ENCODE measurements at places on chromosomes 5 and 9.
A peak's percentile ranks its signal among the peaks of the same experiment; 100 is the strongest.

- no peak for DNase-seq
Measured at GRCh38 chr5:112794410-112794809, 56.7 kb downstream of the APC start.

DNA sequence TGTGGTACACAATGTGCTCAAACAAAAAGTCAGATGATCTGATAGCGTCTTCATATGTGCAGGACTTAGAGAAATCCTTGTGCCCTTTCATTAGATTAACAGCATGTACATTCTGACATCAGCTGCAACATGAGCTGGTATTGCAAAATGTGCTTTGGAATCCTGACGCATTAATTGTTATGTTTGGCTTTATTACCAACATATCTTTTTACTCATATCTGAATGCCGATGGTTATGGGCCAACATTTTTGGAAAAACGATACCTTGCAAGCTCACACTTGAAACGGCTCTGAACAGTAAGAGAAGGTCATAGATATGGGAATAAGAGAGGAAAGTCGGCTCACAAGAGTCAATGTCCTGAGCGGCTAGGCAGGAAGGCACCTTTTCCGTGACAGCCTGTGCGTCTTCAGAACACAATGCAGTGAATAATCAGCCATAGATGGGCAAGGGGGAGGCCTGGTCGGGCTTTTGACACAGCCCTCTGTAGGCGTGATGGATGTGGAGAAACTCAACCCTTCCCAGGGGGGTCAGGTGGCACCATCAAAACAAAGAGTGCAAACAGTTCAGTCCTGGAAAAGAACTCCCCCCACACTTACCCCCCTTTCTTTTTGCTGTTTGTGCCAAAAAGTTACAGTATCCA is 36.4 kb upstream of the GAS1 start:
- DNase-seq: no peak

- peak; percentile 15 for DNase-seq
Measured at GRCh38 chr5:178069909-178070308, 43.4 kb upstream of the N4BP3 start.

DNA sequence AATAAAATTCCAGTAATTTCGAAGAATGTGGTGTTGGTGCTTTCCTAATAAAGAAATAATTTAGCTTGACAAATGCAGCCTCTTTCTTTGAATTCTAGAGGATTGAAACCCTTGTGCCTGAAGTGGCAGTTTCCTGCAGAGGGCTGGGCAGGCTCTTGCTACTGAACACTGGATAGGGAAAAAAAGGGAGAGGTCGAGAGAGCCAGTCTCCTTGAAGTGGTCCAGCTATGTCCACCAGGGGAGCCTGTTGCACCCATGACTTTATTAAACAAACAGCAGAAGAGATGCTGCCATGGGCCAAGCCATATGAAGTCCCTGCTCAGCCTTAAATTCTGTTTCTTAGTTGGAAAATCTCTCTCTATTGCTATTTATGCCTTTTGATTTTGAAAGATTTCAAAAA is 178.4 kb downstream of the SMARCA2 start:
- no peak for DNase-seq

DNA sequence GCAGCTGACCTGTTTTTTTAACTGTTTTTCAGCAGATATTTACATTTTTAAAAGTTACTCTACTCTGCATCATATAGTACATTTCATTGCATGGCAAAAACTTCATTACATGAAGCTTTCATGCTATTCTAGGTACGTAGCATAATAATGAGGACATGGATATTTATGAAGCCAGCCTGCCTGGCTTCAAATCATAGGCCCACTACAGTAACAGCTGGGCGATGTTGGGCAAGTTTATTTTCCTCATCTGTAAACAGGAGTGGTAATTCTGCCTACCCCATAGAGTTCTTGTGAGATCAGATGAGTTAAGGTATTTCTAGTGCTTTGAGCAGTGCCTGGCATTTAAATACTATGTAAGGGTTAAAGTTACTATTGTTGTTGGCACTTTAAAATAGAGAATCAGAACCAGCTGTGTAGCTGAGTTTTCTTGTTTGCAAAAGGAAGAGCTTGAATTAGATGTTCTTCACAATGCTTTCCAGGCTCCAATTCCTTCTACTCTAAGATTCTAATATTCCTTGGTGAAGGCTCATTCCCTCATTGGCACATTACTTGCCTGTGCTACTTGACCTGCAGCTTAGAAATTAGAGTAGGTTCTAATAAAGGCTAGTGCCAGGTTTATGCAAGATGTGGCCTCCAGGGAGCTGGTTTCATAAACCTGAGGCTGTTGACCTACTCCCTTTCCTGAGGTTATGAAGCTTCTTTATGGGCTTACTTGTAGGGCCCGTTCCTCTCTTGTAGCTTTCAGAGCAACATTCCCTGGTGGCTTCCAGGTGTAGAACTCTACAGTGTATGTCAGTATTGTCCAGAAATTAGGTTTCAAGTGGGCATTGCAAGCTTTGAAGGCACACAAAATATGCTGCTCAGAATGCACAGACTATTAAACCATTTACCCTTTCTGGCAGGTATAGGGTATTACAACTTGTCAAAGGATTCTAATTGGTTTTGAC is 14.5 kb downstream of the ANP32B start:
- no peak for DNase-seq

DNA sequence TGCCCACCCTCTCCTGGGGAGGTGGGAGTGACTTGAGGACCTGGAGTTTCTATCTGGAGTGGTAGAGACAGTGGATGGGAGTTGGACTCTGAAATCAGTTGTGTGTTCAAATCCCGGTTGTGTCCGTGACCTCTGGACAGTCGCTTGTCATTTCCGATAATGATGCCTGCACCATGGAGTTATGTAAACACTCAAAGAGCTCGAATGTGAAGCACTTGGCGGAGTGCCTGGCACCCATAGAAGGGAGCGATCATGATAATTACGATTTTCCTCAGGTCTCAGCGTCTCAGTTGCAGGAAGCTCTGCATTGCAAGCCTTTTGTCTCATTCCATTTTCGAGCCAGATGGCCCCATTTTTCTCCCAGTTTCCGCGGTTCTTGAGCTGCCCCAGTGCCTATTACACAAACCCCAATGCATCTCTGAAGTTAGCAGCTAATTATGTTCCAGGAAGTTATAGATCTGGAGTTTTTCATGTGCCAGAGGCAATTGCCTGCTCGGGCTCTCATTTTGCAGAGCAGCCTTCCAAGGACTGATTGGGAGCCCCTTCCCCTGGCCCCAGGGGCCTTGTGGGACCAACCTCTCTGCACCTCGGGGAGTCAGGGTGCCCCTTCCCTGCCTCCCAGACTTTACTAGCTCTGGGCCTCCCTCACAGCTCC is 175.5 kb upstream of the MVB12B start:
- DNase-seq: no peak

- DNase-seq: no peak
Measured at GRCh38 chr5:9841516-9842170, 211.5 kb upstream of the TAS2R1 start.

DNA sequence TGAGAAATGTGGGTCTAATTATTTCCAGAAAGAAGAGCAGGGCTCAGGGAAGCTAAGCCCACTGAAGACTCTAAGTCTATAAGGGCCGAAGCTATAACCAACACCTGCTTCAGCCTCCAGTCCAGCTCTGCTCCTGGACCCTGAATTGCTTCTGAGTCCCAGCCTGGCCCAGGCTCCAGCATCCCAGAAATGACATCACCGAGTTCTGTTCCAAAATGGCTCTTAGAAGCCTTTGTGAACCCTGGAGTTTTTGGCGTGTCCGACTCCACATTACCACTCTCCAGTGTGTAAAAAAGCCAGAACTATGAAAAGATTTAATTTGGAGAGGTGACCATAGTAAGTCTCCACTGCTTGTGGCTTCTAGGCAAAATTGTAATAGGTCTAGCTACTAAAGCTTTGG is 289.9 kb downstream of the SLIT3 start:
- no peak for DNase-seq

- DNase-seq: no peak
Measured at GRCh38 chr9:77663754-77664153, 15.6 kb upstream of the GNA14 start.

GRCh38 chr5:89105836-89106235 is 222.9 kb upstream of the MEF2C start:
- no peak for DNase-seq

- no peak for DNase-seq
Measured at GRCh38 chr9:115524453-115525059, 406.6 kb upstream of the TNC start.

DNA sequence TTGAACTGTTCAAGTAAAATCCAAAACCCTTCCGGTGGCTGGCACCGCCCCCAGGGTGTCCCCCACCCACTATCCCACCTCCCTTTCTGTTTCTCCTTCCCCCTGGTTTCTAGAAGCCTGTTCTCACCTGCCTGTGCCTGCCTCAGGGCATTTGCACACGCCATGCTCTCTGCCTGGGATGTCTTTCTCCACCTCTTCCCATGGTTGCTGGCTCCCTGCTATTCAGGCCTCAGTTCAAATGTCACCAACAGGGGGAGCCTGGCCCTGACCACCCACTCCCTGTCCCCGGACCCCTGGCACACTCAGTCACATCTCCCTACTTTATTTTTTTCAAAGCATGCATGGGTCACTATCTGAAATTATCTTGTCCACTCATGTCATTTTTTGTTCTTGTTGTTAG is 39.9 kb upstream of the EEIG1 start:
- no peak for DNase-seq

DNA sequence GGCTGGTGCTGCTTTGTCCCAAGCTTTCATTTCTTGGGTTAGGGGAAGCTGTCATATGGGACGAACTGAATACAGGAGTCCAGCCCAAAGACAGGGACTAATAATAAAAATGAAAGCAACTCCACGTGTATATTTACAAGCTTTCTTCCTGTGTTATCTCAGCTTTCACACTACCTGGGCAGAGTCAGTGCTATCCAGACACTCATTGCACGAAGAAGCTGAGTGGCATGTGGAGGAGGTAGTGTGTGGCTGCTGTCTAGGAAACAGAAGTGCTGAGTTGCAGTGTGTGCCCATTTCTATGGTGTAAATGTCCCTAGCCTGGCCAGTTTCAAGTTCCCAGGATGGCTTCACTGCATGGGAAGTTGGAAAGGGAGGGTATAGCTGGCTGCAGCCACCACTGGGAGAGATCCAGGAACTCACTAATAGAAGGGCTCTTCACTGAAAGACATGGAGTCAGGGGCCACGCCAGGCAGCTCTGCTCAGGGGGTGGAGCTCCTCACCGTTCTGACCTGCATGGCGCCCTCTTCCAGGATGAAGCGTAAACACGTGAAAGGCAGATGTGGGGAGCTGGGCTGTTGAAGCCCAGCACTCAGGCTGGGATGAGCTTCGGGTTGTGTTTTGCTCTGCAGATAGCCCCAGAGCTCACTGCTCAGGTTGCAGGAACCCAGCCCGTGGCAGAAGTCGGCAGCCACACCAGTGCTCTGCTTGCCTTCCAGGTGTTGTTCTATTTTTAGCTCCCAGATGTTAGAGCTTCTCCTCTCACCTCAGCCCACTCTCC is 116.9 kb downstream of the IRX2 start:
- DNase-seq: no peak

- no peak for DNase-seq
Measured at GRCh38 chr5:5370059-5370774, 52.3 kb upstream of the ICE1 start.

- DNase-seq: no peak
Measured at GRCh38 chr5:179314606-179315355, 30.5 kb downstream of the ADAMTS2 start.

- no peak for DNase-seq
Measured at GRCh38 chr9:119078015-119078414, 291.2 kb downstream of the BRINP1 start.

DNA sequence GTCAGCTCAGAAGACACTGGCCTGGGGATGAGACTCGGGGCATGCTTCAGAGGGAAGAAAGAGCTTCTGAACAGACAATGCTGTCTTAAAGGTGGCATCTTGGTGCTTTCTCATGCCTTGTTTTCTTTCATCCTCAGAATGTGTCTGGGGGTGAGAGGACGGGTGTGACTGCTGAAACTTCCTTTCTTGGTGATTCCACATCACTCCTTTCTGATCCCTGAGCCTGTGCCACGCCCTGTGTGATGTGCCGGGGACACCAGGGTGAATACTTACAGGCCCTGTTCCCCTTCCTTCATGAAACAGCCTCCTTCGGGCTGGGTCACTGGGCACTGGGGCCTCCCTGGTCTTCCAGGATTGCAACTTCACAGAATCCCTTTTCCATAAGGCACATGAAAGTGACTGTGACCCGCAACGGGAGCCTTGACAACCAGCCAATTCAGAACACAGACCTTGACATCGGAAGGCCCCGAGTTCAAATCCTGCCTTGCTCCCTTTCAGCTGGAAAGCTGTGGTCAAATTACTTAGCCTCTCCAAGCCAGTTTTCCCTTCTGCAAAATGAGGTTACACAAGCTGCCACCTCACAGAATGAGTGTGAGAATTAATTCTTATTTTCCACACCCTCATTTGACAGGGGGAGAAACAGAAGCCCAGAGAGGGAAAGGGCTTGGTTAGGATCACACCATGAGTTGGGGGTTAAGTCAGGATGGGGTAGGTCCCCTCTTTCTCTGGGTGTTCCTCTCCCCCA is 44.1 kb upstream of the IL17B start:
- DNase-seq: no peak

GRCh38 chr9:72210522-72210921 is 61.3 kb downstream of the GDA start:
- DNase-seq: no peak

Data from CD8-positive, alpha-beta T cell (primary cell).